Adrenal gland (tissue), 19 donors: ENCODE measurements at places on chromosomes 1 and 21. TPM values are rescaled to one million over a fixed set of nuclear protein-coding genes. Genes with fewer than 3 reads are reported as not detected.

- DNase-seq, result no peak
These were observed 8.1 kb upstream of the COA7 start for GRCh38 chr1:52706136-52706670.

FLG2 gene
- not detected for total RNA-seq

LCE1E gene
- total RNA-seq, result not detected

GRCh38 chr1:237959838-237960237, 69.1 kb upstream of the ZP4 start:
- DNase-seq, result no peak

DNA sequence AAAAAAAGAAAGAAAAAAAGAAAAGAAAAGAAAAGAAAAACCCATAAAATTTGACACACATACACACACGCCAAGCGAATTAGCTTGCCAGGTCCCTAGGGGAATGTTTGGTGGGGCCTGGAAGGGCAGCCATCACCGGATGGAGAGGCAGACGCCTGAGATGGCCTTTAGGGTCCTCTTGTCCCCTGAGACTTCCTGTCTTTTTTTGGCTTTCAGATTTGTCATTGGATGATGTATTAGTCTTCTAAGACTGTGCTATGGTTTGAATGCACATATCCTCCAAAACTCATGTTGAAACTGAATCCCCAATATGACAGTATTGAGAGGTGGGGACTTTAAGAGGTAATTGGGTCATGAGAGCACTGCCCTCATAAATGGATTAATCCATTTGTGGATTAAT, 211.8 kb downstream of the TOMM20 start:
- DNase-seq, result peak; percentile 51

DNA sequence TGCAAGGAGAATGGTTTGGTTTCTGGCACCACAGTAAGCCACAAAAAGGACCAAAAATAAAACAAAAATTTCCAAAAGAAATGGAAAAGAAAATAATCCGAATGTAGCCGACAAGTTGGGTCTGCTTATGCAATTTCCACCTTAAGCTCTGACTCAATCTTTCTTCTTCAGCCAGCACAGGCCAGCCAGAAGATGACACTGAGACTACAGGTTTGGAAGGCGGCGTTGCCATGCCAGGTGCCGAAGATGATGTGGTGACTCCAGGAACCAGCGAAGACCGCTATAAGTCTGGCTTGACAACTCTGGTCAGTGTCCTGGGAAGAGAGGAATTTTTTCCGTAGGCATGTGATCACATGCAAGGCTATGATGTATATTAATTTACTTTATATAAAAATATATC, 23.4 kb downstream of the PDPN start:
- no peak for DNase-seq
